ENCODE measurements at places on chromosomes 1 and 21.

GRCh38 chr1:156191292-156191964 is 2.5 kb upstream of the SLC25A44 start:
- no peak for DNase-seq

- no peak for DNase-seq
Observed at GRCh38 chr1:114181356-114181755, 27.7 kb upstream of the SYT6 start.

- DNase-seq = no peak
Observed at GRCh38 chr21:41970106-41970391, 16.2 kb upstream of the C2CD2 start.

GRCh38 chr1:203038891-203039608 is 12.8 kb downstream of the PPFIA4 start:
- peak; percentile 77 for DNase-seq

GRCh38 chr1:84957966-84958365 is 38.9 kb downstream of the MCOLN2 start:
- DNase-seq = no peak

DNA sequence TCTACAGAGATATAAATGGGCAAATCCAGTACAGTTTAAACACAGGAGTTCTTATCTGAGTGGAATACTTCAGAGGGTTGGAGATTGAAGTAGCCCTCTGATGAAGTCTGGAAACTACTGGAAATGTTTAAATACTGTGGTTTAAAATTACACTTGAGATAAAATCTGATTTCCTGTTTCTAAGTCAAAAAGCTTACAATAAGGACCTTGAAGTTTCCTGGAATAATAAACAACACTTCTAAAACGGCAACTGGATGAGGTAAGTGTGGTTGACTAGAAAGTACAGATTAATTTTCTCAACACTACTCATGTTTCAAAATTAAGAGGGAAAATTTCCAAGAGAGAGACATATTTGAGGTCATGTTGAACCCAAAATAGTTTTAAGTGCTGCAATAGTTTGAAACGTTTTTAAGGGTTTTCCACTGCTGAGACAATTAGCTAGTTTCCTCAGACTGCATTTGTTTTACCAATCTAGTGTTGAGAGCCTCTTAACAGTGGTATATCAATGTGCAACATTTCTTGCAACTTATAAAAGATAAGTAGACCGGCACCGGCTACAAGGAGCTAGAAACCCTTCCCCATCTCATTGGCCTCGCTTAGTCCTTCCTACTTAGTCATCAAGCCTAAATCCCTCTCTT is 27.4 kb downstream of the KCNA3 start:
- DNase-seq = no peak

DNA sequence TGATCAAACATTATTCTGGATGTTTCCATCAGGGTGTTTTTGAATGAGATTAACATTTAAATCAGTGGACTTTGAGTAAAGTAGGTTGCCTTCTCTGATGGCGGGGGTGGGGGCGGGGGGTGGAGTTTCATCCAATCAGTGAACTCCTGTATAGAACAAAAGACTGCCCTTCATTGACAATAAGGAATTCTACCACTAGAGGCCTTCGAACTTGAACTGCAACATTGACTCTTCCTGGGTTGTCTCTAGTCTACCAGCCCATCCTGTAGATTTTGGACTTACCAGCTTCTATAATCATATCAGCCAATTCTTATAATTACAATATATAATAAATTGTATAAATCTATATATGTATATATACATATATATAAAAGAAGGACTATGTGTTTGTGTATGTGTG is 520.4 kb upstream of the CXADR start:
- DNase-seq = no peak

DNA sequence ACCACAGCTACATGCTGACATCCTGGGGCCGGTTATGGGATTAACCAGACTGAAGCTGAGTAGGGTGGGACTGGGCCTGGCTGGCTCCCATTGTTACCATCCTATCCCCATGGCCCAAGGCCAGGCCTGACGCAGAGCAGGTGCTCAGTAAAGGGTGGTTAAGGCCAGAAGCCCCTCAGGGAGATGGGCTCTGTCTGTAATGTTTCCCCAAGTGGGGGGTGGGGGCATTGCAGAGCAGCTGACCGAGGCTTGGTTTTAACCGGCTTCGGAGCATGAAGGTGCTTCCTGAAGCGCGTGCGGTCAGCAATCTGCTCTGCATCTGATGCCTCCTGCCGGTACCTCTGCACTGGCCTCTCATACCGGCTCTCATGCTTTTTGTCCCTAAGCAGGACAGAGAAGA is 83.4 kb upstream of the ACTL8 start:
- no peak for DNase-seq

DNA sequence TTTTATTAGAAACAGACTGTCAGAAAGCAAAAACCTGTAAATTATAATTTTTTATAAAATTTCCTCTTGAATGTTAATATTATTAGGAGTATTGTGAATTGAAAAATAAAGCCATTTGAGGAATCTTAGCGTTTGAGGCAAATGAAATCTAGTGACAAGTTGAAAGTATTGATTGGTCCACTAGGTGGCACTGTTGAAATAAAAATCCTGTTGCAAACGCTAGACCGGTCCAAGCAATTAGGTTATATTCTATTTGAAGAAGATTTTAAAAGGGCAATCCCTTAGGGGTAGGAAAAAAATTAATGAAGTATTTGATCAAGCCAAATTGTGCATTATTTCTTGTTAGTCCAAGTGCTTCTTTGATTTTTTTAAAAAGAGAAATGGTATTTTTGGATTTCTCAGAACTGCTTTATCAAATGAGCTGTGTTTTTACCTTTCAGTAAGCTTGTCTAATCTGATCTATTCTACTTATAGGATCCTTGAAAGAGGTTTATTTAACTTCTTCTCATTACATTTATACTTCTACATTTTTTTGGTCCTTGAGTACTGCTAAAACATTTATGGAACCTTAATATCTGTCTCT is 57.7 kb downstream of the ATG4C start:
- peak; percentile 50 for DNase-seq

DNA sequence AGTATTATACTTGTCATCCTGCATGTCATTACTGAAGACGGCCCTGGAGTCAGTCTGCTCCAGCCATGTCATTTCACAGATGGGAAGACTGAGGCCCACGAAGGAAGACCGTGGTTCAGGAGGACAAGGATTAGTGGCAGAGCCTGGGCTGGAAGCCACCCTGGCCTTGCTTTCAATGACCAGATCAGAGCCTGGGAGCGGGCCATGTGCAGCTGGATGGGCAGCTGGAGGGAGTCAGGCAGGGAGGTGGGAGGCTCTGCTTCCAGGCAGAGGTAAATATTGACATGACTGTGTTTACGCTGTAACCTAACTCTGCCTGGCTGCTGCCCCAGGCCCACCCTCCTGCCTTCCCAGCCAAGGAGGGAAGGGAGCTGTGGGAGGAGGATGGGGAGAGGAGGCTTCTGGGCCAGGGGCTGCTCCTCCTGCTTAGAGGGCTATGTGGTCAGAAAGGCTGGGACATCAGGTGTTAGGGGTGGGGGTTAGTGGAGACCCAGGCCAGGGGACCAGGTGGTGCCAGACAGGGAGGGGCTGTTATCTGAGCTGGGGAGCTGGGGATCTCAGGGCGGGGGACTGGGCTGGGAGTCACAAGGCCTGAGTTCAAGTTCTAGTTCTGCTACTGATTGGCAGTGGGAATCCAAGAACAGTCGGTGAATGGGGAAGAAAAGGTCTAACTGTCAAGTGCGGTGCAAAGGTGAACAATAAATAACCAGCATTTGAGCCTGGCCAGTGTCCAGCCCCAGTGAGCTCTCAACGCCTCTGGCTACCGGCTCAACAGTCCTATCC is 48.5 kb upstream of the ECE1 start:
- DNase-seq = no peak

DNA sequence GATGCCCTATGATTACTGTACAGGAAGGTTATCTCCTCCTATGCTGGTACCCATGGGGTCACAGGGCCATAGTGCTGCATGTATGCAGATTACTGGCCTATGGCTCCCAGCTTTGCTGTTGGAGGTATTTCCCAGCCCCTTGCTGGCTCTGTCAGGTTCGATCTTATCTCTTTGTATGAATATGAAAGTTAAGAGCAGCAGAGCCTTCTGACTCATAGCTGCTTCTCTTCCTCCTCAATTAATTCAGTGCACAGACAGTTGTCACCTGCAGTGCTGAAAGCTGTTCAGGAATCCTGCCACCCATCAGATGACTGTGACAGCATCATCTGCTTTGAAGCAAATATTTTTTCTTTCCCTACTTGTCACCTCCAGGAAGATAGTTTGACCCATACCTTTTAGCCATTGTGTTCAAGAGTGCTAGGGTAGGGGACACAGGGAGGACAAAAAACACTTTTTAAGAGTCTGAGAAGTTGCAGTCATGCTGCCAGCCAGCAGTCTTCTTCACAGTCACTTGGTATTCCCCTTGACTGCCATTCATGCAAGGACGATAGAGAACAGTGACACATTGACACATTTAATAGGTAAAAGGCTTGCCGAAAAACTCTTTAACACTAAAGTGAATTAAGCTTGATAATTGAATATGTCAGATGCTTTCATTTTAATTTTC is 73.1 kb downstream of the KIF1B start:
- DNase-seq = peak; percentile 34

DNA sequence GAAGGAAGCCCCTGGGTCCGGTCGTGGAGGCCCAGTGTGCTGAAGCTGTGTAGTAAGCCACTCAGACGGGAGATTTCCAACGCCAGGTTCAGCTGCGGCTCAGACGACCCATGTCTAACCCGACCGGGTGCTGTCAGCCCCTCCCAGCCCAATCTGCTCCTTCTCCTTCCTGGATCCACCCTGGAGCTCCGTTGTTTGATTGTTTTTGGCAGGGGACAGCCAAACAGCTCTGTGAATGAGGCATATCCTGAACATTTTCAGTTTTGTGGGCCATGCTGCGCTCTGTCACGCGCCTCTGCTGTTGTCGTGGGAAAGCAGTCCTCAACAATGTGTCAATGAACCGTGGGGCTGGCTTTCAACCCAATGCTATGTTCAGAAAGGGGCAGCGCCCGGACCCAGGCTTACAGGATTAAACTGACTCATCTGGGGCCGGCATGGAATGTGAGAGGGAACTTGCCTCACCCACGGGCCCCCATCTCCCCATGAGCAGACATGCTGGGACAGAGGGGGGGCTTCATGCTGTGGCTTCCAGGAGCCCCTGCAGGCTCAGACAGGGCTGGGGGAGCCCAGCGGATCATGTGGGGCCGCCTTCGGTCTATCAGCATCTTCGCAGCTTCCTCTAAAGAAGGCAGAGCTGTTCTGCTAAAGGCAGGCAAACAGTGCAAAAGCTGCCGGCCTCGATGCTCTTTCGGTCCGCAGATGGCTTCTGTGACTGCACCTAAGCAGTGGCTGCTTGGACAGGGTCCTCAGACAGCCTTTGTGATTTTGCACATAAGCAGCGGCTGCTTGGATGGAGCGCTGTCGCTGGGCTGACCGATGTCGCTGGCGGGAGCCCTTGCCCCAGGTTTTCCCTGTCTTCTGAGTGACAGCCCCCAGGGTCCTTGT is 101.7 kb downstream of the RIPK4 start:
- DNase-seq = no peak

- DNase-seq = no peak
Observed at GRCh38 chr1:43722810-43723209, 15.5 kb downstream of the ST3GAL3 start.

GRCh38 chr1:228303596-228303995 is 95.8 kb downstream of the OBSCN start:
- no peak for DNase-seq

DNA sequence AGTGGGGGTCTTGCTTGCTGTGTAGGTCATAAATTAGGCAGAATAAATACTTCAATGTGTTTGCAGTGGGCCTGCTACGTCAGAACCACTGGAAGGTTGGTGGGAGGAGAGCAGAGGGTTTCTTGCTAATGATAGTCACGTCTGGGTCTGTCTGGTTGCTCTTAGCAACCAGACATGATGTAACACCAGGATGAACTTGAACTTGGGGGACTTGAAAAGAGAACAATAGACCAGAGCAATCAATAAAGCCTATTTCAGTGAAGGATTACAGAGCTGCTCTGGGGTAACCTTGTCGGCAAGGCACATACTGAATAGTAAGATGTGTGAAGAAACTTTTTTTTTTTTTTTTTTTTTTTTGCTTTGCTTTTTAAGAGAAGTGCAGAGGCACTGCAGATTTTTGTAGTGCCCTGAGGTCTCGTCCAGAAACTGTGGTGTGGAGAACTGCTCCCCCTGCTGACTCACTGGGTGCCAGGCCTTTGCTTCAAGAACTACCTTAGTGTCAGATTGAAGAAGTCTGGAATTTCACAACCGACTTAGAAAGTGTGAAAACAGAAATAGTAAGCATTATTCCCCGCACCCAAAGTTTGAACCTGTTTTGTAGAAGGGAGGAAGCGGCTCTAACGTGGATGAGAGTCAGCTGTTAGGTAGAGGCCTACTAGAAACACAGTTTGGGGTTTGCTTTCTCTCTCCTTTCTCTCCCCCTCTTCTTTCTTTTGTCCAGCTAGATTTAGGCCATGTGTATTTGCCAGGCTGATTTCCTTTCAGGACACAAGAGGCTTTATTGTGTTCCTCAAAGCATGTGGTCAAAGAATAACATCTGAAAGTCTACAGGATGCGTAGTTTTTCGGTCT is 271.6 kb downstream of the TM2D1 start:
- DNase-seq = peak; percentile 56

DNA sequence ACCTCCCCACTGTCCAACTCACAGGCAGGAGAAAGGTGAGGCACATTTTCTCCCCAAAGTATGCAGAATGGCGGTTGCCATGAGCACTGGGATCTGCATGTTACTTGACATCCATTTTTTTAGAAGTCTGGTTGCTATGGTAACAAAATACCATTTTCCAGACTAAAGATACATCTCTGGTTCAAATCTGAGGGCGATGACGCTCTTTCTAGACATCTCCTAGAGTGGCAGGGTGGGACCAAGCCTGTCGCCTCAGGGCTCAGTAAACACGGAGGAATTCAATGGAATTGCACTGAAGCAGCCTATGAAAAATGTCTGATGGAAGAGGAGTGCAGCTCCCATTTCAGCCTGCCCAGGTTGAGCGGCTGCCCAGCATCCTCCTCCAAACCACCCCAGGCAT is 21.5 kb upstream of the FAM43B start:
- DNase-seq = no peak

- DNase-seq = no peak
Observed at GRCh38 chr1:107138166-107138565, 2.7 kb upstream of the NTNG1 start.

DNA sequence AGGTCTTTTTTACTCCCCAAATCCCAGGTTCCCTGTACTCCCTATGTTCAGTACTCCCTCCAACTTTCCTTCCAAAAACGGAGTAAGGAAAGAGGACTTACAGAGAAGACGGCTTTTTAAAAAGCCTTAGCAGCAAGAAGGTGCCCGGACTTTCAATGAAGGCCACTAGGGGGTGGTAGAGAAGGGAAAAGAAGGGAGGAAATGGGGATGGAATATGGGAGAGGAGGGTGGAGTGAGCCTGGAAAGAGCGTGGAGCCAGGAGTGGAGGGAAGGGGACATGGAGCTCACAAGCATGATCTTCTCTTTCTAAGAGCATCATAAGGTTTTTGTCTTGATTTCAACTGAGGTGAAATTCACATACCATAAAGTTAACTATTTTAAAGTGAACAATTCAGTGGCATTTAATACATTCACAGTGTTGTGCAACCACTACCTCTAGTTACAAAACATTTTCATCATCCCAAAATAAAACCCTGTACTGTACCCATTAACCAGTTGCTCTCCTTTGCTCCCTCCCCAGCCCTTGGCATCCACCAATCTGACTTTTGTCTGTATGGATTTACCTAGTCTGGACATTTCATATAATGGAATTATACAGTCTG is 129.9 kb downstream of the ZNF281 start:
- peak; percentile 31 for DNase-seq

- DNase-seq = no peak
Observed at GRCh38 chr1:160987359-160988050, 32.9 kb upstream of the ITLN2 start.
